ENCODE measurements at places on chromosomes 5 and 9.

DNA sequence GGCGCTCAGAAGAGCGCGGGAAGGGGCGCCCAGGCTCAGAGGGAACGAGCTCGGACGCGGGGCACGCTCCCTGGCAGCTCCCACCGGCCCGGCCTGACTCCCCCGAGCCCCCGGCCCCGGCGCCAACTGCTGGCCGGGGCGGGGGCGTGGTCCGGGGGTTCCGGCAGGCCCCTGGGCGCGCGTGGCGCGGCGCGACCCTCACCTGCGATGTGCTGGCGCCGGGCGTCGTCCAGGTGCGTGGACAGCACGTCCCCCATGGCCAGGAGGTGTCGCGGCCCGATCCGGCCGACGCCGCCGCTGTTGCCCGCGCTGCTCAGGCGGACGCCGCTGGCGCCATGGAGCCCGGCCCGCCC, 43.5 kb upstream of the STXBP1 start:
- H3K27me3 ChIP-seq, result no peaks in the 10 kb centered on the region
- H3K27ac ChIP-seq, result no peak overlapping the region
- H3K4me1 ChIP-seq, result peaks cover 6% of the 10 kb centered on the region
- DNase-seq, result no peak
- no peaks in the 10 kb centered on the region for H3K36me3 ChIP-seq
- H3K4me3 ChIP-seq, result peak overlapping the region; percentile 67

GRCh38 chr5:150461231-150461630, 11.7 kb upstream of the RPS14 start:
- peaks cover 13% of the 10 kb centered on the region for H3K4me1 ChIP-seq
- H3K36me3 ChIP-seq, result no peaks in the 10 kb centered on the region
- no peak overlapping the region for H3K4me3 ChIP-seq
- DNase-seq, result no peak
- no peaks in the 10 kb centered on the region for H3K27me3 ChIP-seq

DNA sequence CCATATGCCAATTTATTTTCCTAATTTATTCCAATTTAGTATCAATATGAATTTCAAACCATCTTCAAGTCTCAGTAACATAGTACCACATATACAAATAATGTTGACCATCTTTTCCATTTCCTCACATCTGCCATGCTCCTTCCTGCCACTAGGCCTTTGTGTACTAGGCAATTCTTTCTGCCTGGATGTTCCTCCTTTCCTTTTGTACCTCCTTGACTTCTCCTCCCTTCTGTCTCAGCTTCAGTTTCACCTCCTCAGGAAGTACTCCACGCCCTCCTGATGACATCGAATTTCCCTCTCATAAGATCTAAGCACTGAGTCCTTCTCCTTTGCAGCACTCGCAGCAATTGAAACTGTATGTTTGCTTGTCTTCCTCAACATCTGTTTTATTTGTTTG, 53.9 kb downstream of the MEF2C start:
- H3K27ac ChIP-seq, result no peak overlapping the region
- H3K36me3 ChIP-seq, result no peaks in the 10 kb centered on the region
- H3K27me3 ChIP-seq, result no peaks in the 10 kb centered on the region
- H3K4me1 ChIP-seq, result no peaks in the 10 kb centered on the region
- no peak overlapping the region for H3K4me3 ChIP-seq

DNA sequence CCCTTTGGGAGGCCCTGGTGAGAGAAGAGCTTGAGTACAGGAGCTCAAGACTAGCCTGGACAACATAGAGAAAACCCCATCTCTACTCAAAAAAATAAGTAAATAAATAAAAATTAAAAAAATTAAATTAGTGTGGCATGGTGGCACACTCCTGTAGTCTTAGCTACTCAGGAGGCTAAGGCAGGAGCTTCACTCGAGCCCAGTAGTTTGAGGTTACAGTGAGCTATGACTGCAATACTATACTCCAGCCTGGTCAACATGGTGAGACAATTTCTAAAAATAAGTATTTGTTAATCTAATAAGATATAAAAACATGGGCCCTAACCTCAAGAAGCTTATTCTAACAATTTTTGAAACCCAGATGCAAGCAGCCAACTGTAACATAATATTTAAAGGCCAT, 7.6 kb downstream of the RNF38 start:
- H3K27ac ChIP-seq, result no peak overlapping the region
- no peak overlapping the region for H3K4me3 ChIP-seq
- no peaks in the 10 kb centered on the region for H3K27me3 ChIP-seq
- no peak for DNase-seq

- no peak overlapping the region for H3K27ac ChIP-seq
- no peaks in the 10 kb centered on the region for H3K4me1 ChIP-seq
- H3K4me3 ChIP-seq, result no peak overlapping the region
- H3K27me3 ChIP-seq, result no peaks in the 10 kb centered on the region
- H3K36me3 ChIP-seq, result no peaks in the 10 kb centered on the region
Observed at GRCh38 chr5:53253421-53253871, 143.9 kb upstream of the MOCS2 start.

GRCh38 chr5:42858687-42859086, 47.0 kb upstream of the SELENOP start:
- no peak for DNase-seq
- no peaks in the 10 kb centered on the region for H3K27me3 ChIP-seq
- no peaks in the 10 kb centered on the region for H3K36me3 ChIP-seq
- H3K4me3 ChIP-seq, result no peak overlapping the region
- H3K4me1 ChIP-seq, result no peaks in the 10 kb centered on the region

GRCh38 chr9:87850391-87850790, 32.3 kb upstream of the SPATA31E1 start:
- H3K27ac ChIP-seq, result no peak overlapping the region
- no peaks in the 10 kb centered on the region for H3K27me3 ChIP-seq

DNA sequence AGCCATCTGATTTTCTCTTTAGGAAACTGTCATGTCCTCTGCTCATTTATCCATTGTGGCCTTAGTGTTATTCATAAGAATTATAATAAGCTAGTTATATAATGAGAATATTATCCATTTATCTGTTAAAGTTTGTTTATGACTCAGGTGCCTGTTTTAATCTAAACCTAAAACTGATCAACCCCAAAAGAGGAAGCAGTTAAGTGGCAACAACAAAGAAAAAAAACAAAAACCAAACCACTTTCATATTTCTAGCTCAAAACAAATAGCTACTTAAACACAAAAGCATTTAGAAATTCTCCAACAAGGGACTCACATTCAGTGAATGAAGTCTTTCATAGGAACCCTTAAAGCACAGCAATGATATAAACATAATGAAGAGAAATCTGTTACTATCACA, 116.4 kb downstream of the APBA1 start:
- no peaks in the 10 kb centered on the region for H3K4me1 ChIP-seq
- no peak for DNase-seq
- no peaks in the 10 kb centered on the region for H3K27me3 ChIP-seq
- no peak overlapping the region for H3K27ac ChIP-seq
- H3K36me3 ChIP-seq, result no peaks in the 10 kb centered on the region

DNA sequence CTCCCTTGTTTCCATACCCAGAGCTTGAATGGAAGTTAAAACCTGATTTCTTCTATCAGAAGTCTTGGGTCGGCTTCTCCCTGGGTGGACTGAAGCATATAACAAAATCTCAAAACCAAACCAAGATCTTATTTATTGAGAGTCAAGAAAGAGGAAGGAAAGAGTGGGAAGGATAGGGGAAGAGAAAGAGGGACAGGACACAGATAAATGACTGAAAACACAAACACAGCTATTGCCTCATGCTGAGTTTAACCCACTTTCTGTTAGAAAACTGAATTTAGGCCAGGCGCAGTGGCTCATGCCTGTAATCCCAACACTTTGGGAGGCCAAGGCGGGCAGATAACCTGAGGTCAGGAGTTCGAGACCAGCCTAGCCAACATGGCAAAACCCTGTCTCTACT, 92.9 kb downstream of the PALM2AKAP2 start:
- no peak overlapping the region for H3K27ac ChIP-seq
- H3K36me3 ChIP-seq, result no peaks in the 10 kb centered on the region
- no peak overlapping the region for H3K4me3 ChIP-seq
- H3K4me1 ChIP-seq, result no peaks in the 10 kb centered on the region
- H3K27me3 ChIP-seq, result no peaks in the 10 kb centered on the region

DNA sequence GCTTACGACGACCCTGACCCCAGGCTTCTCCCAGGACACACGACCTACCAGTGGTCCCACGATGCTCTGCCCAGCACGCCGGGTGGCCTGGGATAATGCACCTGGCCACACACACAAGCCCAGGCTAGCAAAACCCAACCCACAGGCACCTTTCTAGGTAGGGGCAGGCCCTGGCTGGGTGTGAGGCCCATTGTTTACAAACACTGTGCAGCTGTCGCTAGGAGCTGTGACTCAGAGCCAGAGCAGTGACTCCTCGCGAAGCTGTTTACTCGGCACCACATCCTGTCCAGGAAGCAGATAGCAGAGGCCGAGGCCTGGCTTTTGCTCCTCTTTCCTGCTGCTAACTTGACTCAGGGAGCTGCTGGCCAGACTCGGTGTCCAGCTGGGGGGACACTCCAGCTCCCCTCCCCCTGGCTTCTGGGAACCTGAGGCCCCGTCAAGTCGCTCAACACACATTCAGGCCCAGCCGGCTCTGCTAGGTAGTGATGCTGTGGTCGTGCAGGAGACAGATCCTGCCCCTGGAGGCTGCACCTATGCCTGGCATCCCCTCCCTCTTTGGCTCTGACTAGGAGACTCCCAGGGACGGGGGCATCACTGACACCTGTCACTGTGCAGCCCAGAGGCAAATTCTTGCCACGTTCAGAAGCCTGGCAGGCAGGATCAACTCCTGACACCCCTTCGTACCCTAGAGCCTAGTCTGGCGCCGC, 12.8 kb upstream of the RALGDS start:
- DNase-seq, result no peak
- H3K36me3 ChIP-seq, result no peaks in the 10 kb centered on the region
- H3K4me3 ChIP-seq, result no peak overlapping the region

DNA sequence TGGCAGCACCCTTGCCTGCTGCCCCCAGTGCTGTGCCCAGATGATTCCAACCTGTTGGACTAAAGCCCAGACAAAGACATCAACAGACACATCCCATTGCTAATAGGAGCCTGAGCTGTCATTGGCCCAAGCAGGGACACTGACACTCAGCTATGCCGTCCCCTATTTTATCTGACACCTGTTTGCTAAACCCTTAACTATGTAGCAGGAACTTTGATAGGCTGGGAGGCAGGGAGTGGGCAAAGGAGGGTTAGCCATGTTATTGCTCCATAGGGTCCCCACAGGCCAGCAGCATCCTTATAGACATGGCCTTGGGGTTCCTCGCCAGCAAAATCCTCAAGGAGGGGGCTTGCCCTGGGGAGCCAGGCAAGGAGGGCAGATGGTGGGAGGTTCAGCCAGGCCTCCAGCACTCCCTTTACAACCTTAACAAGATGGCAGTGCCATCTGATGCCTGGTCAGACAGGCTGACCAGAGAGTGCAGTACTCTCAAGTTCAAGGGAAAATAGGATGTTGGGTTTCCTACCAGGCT, 50.4 kb upstream of the CDKN2AIPNL start:
- H3K36me3 ChIP-seq, result no peaks in the 10 kb centered on the region
- H3K4me3 ChIP-seq, result no peak overlapping the region
- no peak for DNase-seq

DNA sequence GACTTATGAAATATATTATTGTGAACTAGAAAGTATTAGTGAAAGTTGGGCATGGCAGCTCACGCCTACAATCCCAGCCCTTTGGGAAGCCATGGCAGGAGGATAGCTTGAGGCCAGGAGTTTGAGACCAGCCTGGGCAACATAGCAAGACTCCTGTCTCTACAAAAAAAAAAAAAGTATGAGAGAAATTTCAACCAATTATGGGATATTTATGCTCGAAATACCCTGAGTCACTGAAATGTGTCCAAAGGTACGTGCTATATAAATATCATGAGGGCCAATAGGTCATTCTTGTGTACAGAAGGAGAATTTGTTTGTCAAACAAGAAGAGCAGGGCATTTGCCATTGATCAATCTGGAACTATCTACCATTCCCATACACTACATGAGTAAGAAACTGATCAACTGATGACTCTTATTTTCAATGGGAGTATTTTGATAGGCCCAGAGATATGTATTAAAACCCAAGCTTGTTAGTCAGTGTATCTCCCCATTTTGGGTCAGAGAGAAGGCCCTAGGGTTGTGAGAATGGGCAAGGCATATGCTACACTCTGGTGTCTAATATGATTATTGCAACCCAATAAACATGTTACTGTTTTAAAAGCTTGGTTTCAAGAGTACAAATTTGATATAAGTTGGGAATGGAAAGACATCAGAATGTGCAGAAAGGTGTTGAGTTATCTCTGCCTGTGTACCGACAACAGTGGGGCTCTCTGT, 21.7 kb upstream of the HOMER1 start:
- H3K4me3 ChIP-seq, result no peak overlapping the region
- H3K27me3 ChIP-seq, result no peaks in the 10 kb centered on the region
- H3K4me1 ChIP-seq, result no peaks in the 10 kb centered on the region
- no peak for DNase-seq

GRCh38 chr5:96641368-96642280, 20.6 kb upstream of the CAST start:
- no peaks in the 10 kb centered on the region for H3K4me1 ChIP-seq
- no peak overlapping the region for H3K4me3 ChIP-seq
- H3K36me3 ChIP-seq, result no peaks in the 10 kb centered on the region
- H3K27me3 ChIP-seq, result no peaks in the 10 kb centered on the region
- DNase-seq, result no peak

DNA sequence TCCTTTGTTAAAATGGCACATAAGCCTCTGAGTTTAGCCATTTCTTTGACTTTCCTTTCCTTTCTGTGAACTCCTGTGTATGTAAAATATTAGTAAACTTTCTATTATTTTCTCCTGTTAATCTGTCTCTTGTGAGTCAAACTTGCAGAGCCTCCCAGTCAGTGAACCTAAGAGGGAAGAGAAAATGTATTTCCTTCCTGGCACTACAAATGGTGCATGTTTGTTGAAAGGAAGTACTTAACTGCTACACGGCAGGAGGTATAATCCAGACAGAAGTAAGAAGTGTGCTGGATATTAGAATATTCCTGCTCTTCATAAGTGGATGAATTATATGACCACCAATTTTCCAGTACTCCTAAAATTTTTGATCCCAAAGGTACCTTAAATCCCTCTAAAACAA, 23.0 kb downstream of the CTSL start:
- 0 out of 2 replicates have a peak, but pooled peaks cover 2% of the 10 kb centered on the region for H3K4me1 ChIP-seq
- no peaks in the 10 kb centered on the region for H3K36me3 ChIP-seq
- no peak overlapping the region for H3K27ac ChIP-seq
- H3K4me3 ChIP-seq, result no peak overlapping the region

- H3K36me3 ChIP-seq, result peaks cover 3% of the 10 kb centered on the region
- peaks cover 12% of the 10 kb centered on the region for H3K4me1 ChIP-seq
- no peak overlapping the region for H3K27ac ChIP-seq
Observed at GRCh38 chr9:129454467-129455067, 166.3 kb downstream of the C9orf50 start.

DNA sequence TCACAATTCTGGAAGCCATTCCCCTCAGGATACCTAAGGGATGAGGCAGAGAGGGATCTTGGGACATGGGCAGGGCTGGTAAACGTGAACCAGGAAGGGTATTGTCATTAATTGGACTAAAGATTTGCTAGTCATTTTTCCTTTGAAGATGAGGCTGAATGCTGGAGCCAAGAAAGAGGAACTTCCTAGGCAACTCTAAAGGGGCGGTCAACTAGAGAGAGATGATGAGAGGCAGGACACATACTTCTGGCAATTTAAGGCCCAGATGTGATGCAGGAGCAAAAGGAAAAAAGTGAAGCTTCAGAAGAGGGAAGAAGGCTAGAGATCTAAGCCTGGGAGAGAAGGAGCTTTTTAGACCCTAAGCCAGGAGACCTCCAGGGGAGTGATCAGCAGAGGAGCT, 5.6 kb downstream of the GBA2 start:
- H3K4me3 ChIP-seq, result no peak overlapping the region
- no peaks in the 10 kb centered on the region for H3K27me3 ChIP-seq
- H3K36me3 ChIP-seq, result peaks cover 52% of the 10 kb centered on the region
- DNase-seq, result no peak
- no peak overlapping the region for H3K27ac ChIP-seq

- no peak overlapping the region for H3K27ac ChIP-seq
- no peak overlapping the region for H3K4me3 ChIP-seq
- H3K4me1 ChIP-seq, result no peaks in the 10 kb centered on the region
- DNase-seq, result no peak
Observed at GRCh38 chr9:94300470-94301301, 27.8 kb downstream of the NUTM2F start.

Data from iPS DF 6.9 (cell line).